ENCODE measurements at places on chromosomes 7 and 10.

- no peak for DNase-seq
These were observed 63.7 kb downstream of the ARHGAP12 start for GRCh38 chr10:31864834-31865518.

DNA sequence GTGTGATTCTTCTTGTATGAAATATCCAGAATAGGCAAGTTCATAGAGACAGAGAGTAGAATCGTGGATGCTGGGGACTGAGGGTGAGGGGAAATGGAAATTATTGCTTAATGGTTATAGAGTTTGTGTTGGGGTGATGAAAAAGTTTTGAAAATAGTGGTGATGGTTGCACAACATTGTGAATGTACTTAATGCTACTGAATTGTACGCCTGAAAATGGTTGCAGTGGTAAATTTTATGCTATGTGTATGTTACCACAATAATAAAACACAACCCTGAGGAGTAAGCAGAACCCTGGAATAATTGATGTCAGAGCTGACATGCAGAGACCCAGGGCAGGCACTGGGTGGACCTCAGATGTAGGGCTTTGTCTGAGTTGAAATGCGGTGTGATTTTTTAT is 57.6 kb downstream of the TACR2 start:
- no peak for DNase-seq

- no peak for DNase-seq
These were observed 182.6 kb downstream of the COBL start for GRCh38 chr7:51134013-51134441.

DNA sequence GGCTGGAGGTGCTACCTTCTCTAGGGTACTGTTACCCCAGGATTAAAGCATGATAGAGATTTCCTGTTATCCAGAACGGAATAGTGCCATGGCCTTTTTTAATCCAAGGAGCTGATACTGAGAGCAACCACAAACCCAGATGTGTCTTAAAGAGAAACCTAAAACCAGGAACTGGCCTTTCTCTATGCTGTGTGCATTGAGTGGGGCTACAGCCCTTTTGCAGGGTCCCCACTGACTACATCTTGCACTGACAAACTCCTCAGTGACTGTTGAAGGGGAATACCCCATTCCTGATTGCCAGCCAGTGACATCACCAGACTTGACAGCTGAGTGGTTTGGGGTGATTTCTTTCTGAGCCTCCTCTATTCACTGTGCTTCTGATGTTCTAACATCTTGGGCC is 81.9 kb upstream of the CAPZA2 start:
- DNase-seq = no peak

DNA sequence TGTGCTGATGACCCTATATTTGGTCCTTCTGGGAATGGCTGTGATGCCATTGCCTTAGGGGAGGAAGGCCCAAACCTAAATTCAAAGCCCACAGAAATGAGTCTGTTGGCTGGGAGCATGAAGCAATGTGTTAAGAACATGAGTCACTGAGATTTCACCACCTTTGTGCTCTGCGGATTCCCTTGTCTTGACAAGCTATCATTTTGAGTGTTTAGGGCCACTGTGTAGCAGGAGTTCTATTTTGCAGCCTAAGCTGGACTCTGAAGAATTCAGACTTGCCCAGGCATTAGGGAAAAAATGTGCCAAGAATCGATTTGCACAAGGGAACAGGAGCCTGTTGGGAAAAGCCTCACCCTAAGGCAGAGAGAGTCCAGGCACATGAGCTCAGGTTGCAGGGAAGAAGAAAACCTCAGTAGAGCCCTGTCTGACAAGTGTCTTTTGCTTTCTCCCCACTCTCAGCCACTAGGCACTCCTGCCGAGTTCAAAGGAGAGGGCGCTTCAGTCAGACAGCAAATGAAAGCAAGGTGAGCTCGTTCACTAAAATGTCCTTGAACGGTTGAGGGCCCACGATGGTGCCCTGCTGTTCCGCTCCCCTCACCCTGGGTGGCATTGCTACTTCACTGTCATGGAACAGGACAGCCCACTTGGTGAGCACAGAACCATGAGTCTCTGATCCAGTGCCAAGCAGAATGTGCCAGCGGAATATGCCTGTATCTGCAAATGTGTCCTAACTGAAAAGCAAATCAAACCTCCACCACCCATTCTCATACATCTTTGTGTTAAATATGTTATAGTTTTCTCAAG is 93.6 kb downstream of the PRLHR start:
- no peak for DNase-seq

- no peak for DNase-seq
These were observed 93.9 kb downstream of the ATXN7L1 start for GRCh38 chr7:105782391-105783042.

- no peak for DNase-seq
These were observed 193.4 kb upstream of the ZMIZ1 start for GRCh38 chr10:78875331-78875877.

- DNase-seq = no peak
These were observed 234.3 kb upstream of the TMEM229A start for GRCh38 chr7:124267154-124267553.

DNA sequence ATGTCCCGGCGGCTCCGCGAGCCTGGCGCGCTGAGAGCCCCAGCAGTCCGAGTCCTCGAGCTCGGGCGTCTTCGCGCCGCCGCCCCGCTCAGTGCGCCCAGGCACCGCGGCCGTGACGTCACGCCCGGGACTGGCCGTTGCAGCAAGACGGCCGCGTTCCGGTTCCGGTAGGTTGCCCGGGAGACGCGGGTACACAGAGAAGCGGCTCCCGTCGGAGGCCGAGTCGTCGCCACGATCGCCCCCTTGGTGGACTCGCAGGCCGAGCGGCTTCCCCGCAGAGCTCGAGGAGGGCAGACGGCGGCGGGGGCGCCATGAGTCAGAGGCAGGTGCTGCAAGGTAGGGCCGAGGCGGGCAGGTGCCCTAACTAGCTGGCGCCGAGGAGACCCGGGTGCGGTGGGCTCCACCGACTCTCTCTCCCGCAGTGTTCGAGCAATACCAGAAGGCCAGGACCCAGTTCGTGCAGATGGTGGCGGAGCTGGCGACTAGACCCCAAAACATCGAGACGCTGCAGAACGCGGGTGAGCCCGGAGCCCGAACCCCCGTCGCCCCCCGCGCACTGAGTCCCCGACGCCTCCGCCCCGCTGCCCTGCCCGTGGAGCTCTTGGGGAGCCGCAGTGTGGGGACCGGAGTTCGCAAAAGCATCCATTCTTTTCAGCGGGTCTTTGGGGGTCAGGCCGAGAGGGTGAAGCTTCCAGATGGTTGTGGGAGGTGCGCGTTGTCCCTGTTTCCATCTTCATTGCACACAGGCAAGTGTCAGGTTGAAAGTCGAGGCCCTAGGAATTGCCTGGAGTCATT is at the start of gene SPAG6:
Gene SPAG6, plus strand, starts transcription at position 196 of the 795 bp plus-strand sequence. Its CDS starts 116 bp downstream, at position 312.
- DNase-seq = peak; percentile 58

GRCh38 chr7:140475747-140476333 is 3.5 kb downstream of the MKRN1 start:
- peak; percentile 69 for DNase-seq

DNA sequence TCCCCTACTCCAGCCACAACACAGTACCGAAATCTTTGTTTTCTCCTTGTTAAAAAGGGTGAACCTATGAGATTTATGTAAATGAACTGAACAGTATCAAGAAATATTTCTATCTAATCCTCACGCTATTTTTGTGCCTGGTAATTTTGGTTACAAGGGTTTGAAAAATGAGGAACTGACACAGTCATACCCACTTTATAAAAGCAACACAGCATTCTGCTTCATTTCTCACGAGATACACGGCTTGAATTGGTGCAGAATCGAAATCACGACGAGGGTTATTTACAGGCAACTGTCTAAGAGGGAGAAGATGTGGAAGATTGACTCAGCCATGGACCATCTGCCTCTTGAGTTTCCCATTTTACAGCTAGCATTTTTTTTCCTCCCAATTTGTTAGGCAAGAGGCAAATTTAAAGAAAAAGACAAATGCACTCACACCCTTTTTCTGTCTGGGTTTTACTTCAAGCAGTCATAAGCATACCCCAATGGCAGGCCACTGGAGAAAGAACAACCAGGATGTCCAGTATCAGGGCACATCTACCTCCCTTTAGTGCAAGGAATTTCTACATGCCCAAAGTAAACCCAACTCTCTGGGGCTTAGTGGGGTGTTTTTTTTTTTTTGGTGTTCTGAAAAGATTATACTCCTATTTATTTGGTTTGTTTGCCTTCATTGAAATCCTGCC is 108.1 kb downstream of the ITGB8 start:
- DNase-seq = no peak

DNA sequence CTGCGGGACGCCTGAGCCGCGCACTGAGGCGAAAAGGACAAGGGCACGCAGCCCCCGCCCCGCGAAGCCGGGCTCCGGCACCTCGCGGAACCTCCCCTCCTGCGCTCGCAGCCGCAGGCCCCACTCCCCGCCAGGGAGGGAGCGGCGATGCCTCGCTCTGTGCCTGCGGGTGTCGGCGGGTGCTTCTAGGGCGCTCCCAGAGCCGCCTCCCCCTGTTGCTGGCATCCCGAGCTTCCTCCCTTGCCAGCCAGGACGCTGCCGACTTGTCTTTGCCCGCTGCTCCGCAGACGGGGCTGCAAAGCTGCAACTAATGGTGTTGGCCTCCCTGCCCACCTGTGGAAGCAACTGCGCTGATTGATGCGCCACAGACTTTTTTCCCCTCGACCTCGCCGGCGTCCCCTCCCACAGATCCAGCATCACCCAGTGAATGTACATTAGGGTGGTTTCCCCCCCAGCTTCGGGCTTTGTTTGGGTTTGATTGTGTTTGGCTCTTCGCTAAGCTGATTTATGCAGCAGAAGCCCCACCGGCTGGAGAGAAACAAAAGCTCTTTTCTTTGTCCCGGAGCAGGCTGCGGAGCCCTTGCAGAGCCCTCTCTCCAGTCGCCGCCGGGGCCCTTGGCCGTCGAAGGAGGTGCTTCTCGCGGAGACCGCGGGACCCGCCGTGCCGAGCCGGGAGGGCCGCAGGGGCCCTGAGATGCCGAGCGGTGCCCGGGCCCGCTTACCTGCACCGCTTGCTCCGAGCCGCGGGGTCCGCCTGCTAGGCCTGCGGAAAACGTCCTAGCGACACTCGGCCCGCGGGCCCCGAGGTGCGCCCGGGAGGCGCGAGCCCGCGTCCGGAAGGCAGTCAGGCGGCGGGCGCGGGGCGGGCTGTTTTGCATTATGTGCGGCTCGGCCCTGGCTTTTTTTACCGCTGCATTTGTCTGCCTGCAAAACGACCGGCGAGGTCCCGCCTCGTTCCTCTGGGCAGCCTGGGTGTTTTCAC is 519 bp downstream of the ITGB8 start:
- peak; percentile 77 for DNase-seq

DNA sequence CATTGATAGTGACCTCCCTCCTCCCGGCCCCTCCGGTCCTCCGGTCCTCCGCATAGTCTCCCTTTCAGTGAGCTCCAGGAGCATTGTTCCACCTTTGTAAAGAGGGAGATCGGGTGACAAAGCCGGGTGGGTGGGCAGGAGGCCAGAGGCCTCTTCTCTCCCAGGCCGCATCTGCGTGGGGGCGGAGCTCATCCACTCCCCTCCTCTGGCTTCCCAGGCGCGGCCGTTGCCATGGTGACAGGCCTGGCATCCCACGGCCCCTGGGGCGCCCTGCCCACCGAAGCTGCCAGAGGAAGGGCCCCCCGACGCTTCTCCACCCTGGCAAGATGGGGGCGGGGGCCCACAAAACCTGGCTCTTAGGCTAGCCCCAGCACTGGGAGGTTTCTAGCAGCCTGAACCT is 4.4 kb upstream of the FZD9 start:
- DNase-seq = peak; percentile 97

DNA sequence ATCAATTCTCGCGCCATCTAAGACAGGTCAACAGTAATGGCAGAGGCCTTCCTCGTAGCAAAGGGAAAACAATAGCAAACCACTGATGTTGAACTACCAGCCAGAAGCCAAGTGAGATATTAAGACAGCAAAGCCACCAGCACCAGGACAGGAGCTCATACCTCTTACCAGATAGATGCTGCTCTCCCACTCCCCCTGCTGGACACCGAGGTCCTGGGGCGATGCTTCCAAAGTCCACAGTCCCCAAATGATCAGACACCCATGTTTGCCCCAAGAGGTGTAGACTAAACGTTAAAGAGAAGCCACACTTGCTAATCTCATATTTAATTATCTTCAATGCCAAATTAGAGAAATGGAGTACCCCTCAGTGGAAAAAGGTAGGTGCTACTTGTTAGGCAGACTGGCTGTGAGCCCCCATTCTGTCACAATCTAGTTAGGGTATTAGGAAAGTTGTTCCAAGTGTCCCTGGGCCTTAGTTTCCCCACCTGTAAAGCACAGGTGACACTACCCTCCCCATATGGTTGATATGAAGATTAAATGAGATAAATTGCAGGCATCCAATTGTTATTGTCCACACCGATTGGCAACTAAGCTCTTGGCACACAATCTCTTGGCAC is 39.9 kb downstream of the TOMM7 start:
- peak; percentile 67 for DNase-seq

DNA sequence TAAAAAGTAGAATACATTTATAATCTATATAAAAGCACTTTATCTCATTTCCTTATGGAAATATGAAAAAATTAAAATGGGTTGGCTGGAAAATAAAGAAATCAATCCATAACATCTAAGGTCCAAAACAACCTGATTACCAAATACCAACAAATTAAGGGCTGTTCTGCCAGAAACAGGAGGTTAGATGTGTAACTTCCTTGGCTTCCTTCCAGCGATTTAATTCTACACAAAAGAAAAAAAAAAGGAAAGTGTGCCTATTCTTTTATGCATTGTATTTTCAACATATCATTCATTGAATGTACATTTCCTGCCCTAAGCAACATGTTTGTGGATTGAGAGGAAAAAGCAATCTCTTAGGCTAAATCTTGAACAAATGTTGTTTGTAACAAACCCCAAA is 36.2 kb upstream of the USP6NL start:
- DNase-seq = no peak

DNA sequence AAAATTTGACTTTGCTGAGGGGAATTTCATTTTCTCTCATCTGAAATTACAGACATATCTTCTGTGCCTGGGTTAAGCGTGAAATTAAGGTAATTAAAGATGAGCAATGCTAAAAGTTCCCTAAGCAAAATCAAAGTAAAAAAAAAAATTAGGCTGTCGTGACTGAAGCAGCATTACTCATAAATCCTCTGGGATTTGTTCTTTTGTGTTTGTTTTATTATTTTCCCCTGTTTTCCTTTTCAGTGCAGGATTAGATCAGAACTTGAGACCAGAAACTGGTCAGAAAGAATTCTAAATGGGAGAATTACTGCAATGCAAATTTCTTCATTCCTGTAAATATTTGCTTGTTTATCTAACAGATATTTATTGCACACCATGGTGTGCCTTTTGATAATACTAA is 141.4 kb upstream of the BET1 start:
- DNase-seq = no peak

GRCh38 chr10:88213065-88213605 is 349.7 kb downstream of the PTEN start:
- DNase-seq = no peak

DNA sequence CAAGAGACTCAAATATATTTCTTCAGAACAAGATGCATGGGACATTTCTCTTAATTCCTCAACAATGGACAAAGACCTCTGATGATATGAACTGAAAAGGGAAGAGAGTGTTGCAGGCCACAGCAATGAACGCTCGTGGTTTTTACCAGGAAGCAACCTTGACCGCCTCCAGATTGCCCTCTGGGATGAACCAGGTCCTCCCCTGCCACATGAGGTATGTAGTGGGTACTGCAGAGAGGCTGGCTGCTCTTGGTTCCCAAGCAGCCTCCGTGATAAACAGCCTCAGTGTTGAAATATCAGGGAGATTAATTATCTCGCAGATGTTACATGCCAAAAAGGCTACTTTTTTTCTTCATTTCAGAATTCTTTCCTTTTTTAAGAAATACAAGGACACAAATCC is 338.8 kb downstream of the ELMO1 start:
- no peak for DNase-seq

- no peak for DNase-seq
These were observed 43.5 kb downstream of the IDE start for GRCh38 chr10:92530421-92530820.

- DNase-seq = no peak
These were observed 98.4 kb upstream of the FZD1 start for GRCh38 chr7:91165846-91166230.

- no peak for DNase-seq
These were observed 113.4 kb downstream of the DIP2C start for GRCh38 chr10:576130-576465.
